ENCODE measurements at places on chromosomes 5 and 9.

DNA sequence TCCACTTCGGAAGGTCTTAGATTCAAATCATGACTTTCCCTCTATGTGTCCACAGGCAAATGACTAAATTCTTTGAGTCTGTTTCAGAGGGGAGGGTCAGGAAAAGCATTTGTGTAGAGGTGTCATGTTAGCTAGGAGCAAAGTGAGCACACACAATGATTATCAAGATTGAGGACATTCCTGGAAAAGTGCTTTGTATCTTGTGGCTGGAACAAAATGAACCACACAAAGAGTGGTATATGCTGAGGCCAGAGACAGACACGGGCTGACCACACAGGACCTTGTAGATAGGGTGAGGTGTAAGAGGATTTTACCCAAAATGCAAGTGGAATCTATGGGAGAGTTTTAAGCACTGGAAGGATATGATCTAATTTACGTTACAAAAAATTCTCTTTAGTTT is 245.3 kb upstream of the NMUR2 start:
- no peak for DNase-seq

GRCh38 chr5:52491818-52492217 is 295.9 kb upstream of the ITGA1 start:
- DNase-seq, result no peak

- DNase-seq, result no peak
These were observed 209.8 kb downstream of the CWC27 start for GRCh38 chr5:64978546-64978945.

DNA sequence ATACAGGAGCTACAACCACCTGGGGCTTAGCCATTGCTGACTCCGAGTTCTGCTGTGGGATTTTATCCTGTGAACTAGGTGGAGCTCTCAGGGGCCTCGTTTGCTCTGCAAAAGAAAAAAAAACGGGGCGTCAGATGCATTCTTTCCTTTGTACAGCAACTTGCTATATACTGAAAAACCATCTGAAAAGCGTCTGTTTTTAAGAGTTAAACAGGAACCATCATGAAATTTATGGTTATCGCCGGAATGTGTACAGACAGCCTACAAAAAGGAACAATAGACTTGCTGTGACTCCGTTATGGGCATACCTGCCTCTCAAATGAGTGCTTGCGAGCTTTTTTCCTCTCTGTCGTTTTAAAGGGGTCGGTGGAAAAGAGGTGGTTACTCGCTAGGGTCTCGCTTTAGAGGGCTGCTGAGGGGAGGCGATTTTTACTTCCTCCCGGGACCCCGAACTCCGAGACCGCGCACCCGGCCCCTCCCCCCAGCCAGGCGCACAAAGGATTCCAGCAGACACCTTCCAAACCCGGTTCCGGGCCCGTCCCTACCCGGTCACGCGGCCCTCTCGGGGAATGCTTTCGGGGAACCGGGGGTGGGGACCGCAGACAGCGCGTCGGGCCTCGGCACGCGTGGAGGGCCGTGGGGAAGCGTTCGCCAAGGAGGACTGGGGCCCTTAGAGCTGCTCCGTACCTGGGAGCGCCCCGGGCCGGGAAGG is 826 bp downstream of the PAIP1 start:
- peak; percentile 64 for DNase-seq

DNA sequence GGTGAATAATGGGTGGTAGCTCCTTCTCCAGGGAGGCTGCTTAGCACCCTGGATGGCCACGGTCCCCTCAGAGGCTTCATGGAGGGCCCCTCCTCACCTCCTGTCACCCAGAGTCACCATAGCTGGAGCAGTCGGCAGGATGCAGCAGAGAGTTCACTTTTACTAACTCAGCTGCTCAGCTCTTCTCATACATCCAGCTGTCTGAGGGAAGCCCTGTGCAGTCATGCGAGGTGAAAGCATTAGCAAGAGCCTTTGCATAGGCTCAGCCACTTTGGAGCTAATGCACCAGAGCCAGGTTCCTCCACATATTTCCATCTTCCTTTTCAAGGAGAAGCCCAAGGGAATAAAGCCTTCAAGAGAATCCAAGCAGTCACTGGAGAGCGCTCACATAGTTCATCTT is 499.2 kb downstream of the BNC2 start:
- DNase-seq, result no peak

DNA sequence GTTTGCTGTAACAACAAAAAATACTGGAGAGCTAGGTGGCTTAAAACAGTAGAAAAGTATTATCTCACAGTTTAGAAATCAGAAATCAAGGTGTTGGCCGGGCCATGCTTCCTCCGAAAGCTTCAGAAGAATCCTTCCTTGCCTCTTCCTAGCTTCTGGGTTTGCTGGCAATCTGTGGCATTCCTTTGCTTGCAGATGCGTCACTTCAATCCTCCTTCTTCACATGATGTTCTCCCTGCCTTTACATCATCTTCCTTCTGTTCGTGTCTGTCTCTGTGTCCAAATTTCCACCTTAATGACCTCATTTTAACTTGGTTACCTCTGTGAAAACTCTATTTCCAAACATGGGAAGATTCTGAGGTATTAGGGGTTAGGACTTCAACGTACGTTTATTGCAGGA is 90.4 kb upstream of the CHD1 start:
- no peak for DNase-seq

GRCh38 chr5:43141211-43141610 is 20.5 kb downstream of the ZNF131 start:
- no peak for DNase-seq

- no peak for DNase-seq
These were observed 359.6 kb downstream of the EBF1 start for GRCh38 chr5:158739951-158740757.

- DNase-seq, result no peak
These were observed 27.0 kb upstream of the NSMF start for GRCh38 chr9:137486141-137486490.

GRCh38 chr9:136670576-136671253 is 8.0 kb downstream of the EGFL7 start:
- DNase-seq, result no peak

All from stimulated activated CD4-positive, alpha-beta T cell treated with anti-CD3 and anti-CD28 coated beads, Interleukin-2, amount 100 ng/mL, for 24 hours (primary cell).